ENCODE measurements at places on chromosomes 2 and 18.

GRCh38 chr2:168165397-168165796 lies 82.0 kb downstream of the STK39 start:
- DNase-seq, result no peak

DNA sequence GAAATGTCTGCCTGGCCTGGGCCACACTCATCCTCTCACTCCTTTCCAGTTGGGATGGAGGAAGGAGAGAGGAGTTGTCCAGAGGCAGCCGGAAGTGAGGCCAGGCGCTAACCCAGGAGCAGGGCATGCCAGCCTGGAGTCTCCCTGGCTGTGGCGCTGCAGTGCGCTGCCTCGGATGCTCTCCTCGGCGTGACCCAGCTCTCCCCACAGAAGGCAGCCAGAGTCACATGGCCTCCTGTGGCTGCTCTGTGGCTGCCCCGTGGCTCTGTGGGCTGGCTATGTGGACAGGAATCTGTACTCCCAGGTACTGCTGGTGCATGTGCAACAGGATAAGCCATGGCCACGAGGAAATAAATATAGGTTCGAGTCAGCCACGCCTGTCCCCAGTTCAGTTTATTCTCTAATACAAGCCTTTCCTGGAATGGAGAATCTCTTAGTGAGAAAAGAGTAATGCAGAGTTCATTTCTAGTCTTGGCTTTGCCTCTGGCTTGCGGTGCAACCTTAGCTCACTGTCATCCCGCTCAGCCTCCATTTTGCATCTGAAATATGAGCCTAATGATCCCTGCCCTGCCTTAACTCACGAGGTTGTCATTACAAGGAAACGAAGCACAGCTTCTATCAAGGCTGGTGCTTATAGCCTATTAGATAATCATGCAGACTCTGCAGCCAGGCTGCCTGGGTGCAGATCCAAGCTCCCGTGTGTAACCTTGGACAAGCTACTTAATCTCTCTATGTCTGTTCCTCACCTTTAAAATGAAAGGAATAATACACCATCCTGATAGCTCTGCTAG lies 106.3 kb downstream of the ANTXR1 start:
- DNase-seq, result no peak

DNA sequence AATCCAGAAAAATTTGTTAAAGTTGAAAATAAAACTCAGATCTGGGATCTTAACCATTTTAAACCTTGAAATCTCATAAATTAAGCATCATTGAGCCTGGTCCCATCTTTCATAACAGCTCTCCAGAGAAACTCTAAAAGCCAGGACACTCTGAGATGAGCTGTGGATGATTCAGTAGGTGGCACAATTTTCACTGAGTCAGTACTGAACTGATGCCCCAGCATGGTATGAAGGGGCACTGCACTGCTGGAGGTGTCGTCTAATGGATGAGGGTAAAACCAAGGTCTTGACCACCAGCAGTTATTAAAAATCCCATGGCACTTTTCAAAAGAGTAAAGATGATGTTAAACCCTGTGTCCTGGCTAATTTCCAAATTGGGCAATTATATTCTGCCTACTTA lies 170.6 kb downstream of the FIGN start:
- DNase-seq, result no peak

DNA sequence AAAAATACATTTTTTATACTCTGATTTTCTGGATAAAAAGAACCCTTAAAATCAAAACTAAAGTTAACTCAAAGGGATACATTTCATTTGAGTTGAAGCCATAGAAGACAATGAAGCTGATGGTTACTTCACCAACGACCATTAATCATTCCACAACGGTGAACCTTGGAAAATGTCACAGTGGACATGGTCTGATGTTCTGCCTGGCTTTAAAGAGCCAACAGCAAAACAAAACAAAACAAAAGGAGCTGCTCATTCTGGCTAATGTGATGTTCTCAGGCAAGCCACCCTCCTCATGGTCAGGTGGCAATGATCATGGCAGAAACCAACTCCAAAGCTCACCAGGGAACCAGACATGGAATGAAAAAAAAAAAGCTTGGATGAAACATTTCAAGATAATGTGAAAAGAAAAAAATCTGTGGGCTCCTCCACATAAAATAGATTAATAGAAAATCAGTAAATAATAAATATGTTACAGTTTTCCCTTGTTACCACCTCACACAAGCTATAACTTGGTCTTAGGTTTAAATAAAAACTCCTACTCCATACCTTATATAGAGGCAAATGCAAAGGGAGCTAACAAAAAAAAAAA lies 90.1 kb upstream of the SERTAD2 start:
- no peak for DNase-seq

DNA sequence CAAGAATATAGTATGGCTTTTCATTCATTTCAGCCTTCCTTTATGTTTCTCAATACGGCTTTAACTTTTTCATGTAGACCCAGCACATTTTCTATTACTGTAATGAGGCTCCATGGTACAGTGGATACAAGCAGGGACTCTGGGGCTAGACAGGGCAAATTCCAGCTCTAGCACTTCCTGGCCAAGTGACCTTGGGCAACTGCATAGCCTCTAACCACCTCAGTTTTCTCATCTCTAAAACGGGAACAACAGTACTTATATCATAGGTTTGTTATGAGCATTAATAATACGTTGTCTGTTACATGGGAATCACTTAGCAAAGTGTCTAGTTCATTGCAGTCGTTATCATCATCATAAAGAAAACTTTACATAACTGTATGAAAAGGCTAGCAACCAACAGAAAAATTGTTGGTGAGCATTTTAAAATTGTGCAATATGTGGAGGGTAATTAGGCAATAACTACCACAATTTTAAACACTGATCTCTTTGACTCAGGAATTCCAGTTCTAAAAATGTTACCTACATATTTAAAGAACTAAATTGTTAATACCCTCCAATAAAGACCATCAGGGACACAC lies 13.7 kb upstream of the RMDN2 start:
- DNase-seq, result no peak

GRCh38 chr2:240189686-240190085 lies 49.2 kb upstream of the OTOS start:
- no peak for DNase-seq

- DNase-seq, result peak; percentile 39
Observed at GRCh38 chr18:54444319-54444914, 86.7 kb downstream of the C18orf54 start.

GRCh38 chr2:166563894-166564293 lies 69.8 kb upstream of the SCN7A start:
- DNase-seq, result no peak

GRCh38 chr18:66647671-66648070 lies 43.8 kb upstream of the CDH19 start:
- no peak for DNase-seq

- peak; percentile 48 for DNase-seq
Observed at GRCh38 chr2:233270366-233270765, 18.9 kb downstream of the ATG16L1 start.

- DNase-seq, result no peak
Observed at GRCh38 chr2:40358783-40359182, 93.1 kb downstream of the SLC8A1 start.

- DNase-seq, result no peak
Observed at GRCh38 chr2:240306185-240306584, 129.3 kb upstream of the GPC1 start.

GRCh38 chr2:142010477-142011270 lies 120.1 kb downstream of the LRP1B start:
- no peak for DNase-seq

DNA sequence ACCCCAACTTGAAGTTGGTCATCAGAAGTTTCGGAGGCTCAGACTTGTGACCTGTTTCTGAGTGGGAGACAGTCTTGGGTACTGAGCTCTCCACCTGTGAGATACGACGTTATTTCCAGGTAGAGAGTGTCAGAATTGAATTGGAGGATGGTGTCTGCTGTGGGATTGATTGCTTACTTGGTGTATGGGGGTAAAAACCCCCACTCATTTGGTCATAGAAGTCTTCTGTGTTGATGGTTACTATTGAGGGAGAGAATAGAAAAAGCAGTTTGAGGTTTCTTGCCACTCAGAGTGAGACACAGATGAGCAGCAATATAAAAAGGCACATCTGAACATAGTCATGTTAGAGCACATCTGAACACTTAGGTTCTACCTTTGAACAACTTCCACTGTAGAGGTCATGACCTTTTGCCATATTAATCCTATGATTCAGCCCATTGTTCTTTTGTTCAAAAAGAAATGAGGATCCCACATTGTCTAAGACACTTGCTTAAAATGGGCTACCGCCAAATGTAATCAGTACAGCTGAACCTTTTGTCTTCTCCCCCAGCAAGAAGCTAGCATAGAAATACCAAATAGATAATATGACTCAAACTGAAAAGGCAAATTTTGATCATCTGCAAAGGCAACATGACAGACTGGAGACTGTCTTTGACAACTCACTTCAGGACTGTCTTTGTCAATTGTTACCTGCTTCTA lies 73.3 kb downstream of the NAB1 start:
- no peak for DNase-seq

- DNase-seq, result no peak
Observed at GRCh38 chr18:24398540-24398939, 916 bp upstream of the OSBPL1A start.

DNA sequence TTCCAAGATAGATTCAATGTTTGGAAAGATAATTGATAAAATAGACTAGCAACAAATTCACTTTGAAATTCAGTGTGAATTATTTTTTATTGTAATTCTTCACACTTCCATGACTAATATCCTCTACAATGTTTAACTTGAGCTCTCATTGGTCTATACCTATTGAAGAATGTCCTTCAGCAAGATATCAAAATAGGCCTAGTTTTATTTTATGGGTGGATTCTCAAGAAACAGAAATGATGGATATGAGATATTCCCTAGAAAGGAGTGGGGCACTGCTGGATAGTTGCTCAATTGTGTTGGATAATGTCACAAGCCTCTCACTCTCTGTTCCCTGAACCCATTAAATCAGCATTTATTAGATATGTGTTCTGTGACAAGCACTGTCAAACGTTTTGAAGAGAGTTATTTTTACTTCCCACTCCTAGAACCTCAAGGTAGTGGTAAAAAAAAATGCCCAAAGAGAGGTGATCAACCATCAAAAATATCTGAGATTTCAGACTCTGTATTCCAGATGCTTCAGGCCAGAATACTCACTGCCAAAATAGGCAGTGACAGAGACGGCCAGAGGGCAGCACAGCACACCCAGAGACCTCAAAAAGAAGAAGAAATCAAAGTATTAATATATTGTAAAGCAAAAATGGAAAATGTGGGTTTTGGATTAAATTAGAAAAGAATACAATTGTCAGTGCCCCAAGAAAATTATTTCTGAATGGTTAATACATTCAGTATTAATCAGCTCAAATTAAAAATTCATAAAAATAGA lies 87.5 kb downstream of the TRIB2 start:
- DNase-seq, result no peak

GRCh38 chr2:240435457-240435947 lies at the start of gene GPC1:
Gene GPC1, plus strand, starts transcription at chr2:240435663. Its CDS starts 256 bp downstream, at chr2:240435919.
- peak; percentile 17 for DNase-seq

DNA sequence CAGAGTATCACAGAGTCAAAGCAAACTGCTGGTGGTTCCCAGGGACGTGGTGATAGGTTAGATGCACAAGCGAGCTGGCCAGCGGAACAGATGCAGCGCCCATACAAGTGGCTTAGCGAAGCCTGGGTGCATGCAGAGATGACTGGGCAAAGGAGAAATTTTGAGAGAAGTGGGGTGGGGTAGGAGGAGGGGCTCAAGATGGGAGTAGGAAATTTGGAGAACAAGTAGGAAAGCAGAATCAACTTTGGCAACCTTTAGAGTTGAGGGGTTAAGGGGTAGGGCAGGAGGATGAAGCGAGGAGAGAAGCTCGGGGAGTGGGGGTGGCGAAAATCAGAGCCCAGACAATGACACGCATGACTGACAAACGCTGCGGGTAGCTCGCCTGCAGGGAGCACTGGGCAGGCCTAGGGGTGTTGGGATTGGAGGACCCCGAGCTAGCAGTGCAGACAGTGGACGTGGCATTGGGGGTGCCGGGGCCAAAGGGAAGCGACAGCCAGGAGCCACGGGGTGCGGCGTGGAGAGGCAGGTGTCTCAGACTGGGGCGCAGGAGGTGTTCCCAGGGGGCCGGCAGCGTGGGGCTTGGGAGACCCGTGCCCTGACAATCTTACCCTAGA lies 431 bp downstream of the FAM98A start:
- no peak for DNase-seq

DNA sequence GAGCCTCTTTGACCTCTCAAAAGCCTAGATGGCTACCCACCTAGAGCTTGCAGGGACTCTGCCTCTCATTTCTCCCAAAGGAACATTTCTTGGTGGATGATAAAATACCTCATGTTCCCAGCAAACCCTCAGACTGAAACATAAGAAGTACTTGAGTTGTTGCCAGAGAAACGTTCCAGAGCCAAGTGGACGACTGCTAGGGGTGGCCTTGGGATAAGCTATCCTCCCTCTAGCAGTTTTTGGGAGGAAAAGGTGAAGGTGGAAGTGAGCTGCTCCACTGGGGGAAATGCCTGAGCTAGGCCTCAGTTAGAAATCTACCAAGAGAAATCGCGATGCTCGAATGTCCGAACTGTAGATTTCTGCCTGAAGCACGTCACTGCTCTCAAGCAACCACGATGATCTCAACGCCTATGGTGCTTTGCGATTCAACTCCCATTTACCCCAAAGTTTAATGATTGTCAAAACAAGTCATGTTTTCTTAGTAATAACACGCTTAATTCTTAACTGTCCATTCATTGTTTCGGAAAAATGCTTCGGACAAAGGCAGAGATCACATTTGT lies 91.5 kb downstream of the CCBE1 start:
- DNase-seq, result no peak

- no peak for DNase-seq
Observed at GRCh38 chr2:62455957-62456692, 49.9 kb downstream of the TMEM17 start.

DNA sequence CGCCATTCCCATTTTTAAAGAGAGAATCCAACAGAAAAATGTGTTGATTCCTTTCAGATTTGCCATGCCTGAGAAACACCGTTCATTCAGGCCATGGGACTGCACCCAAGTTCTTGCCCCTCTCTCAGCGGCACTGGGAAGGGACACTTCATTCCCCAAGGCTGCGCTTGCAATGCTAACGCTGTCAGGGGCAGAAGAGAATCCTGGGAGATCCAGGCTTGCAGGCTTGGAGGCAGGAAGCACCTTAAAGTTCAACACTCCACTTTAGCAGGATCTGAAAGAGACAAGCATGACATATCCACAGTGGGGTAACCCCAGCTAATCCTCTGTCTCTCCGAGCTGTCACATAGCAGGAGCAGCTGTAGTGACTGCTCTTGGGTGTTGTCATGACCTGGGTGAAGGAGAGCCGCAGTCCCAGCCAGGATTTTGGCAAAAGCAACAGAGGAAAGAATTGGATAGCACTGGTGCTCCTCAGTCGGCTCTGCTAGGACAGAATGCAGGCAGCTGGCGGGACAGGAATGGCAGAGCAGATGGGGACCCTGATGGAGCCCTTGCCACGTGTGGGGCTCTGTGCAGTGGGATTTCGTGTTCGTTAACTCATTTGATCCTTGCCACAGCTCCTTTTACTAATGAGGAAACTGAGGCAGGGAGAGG lies 22.0 kb upstream of the ODC1 start:
- DNase-seq, result no peak

DNA sequence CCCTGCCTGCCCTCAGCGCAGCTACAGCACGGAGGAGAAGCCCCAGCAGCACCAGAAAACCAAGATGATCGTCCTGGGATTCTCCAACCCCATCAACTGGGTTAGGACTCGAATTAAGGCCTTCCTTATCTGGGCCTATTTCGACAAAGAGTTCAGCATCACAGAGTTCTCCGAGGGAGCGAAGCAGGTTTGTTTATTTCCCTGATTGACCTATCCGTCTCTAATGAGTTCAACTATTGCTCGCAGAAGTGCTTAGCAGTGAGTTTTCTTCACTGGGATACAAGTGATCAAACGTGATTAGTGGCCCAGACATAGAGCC lies 639 bp downstream of the MAIP1 start:
- no peak for DNase-seq

- no peak for DNase-seq
Observed at GRCh38 chr18:76544511-76545345, 49.7 kb upstream of the ZNF516 start.
